ENCODE measurements at places on chromosomes 2 and 18. TPM values are rescaled to one million over a fixed set of nuclear protein-coding genes. Genes with fewer than 3 reads are reported as not detected.

Gene RHBDD1
- total RNA-seq, result 8.7 TPM

Gene RALB
- total RNA-seq, result 58.6 TPM

Gene GREB1
- 2.3 TPM for total RNA-seq

Gene DNAH6
- 0.02 TPM for total RNA-seq

Gene GRHL1
- total RNA-seq, result 1.2 TPM

Gene RNU2-63P
- not detected for total RNA-seq

Data from A549 treated with AZD2906 at 1 μM for 4 hours (cell line).